ENCODE measurements at places on chromosomes 12 and 14. TPM values are rescaled to one million over a fixed set of nuclear protein-coding genes. Genes with fewer than 3 reads are reported as not detected.

Gene TMEM63C
- 2.3 TPM for polyA plus RNA-seq

Gene CEP290
- polyA plus RNA-seq: 11.9 TPM

Gene CLEC2A
- polyA plus RNA-seq: not detected

Gene ZFHX2
- polyA plus RNA-seq: 2.5 TPM

Gene SLC38A4
- polyA plus RNA-seq: 7.8 TPM

Gene ANKS1B
- 1.8 TPM for polyA plus RNA-seq

Gene PZP
- polyA plus RNA-seq: 0.71 TPM
